ENCODE measurements at places on chromosomes 5 and 9.

- DNase-seq: no peak
Observed at GRCh38 chr5:117776977-117777376, 1202.4 kb upstream of the SEMA6A start.

- DNase-seq: no peak
Observed at GRCh38 chr5:134153657-134154056, 23.1 kb downstream of the SKP1 start.

DNA sequence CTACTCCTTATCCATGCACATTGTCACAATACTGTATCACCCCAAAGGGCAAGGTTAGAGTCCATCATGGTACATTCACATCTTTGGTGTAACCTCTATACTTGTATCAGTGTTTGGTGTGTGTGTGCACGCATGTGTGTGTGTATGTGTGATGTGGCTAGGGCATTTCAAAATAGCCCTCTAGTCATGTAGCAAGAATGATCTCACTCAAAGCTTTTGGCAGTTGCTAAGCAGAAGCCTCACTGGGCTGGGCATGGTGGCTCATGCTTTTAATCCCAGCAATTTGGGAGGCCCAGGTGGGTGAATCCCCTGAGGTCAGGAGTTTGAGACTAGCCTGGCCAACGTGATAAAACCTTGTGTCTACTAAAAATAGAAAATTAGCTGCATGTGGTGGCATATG lies 245.3 kb downstream of the ADGRV1 start:
- DNase-seq: no peak

- DNase-seq: no peak
Observed at GRCh38 chr5:173475780-173476179, 140.7 kb downstream of the BOD1 start.

- DNase-seq: no peak
Observed at GRCh38 chr5:91301106-91301846, 81.8 kb downstream of the ARRDC3 start.

DNA sequence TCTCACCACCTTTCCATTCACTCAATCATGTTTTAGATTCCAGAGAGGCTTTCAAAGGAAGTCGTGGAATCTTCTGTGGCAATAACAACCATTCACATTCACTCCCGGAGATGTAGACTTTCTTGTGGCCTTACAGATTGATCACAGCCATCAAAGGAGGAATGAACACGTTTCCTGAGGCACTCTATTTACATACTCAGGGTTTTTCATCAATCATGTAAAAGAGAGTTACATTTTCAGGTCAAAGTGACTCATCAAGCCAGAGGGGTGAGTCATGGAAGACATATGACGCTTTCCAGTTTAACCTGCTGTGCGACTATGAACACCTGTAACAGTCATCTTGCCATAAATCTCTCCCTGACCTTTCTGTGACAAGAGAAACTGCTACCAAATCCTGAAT lies 39.3 kb upstream of the RAD23B start:
- DNase-seq: peak; percentile 3

GRCh38 chr5:28862860-28863196 lies 1824.4 kb upstream of the CDH9 start:
- no peak for DNase-seq

DNA sequence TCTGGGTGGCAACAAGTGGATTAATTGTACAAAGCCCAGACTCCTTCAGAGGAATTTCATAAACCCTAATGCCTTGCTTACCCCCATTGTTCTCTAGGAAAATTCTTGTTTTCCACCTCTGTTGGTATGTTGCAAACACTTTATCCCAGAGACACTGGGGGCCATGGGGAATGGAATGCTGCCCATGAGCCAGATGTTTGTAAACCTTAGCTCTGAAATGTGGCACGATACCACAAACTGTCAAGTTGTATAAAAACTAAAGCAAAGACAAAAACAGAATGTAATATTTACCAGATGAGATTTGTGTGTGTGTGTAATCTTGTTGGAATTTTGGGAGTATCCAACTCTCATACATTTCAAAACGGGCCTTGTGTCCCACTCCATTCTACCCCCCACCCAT lies 465.0 kb downstream of the EBF1 start:
- no peak for DNase-seq

DNA sequence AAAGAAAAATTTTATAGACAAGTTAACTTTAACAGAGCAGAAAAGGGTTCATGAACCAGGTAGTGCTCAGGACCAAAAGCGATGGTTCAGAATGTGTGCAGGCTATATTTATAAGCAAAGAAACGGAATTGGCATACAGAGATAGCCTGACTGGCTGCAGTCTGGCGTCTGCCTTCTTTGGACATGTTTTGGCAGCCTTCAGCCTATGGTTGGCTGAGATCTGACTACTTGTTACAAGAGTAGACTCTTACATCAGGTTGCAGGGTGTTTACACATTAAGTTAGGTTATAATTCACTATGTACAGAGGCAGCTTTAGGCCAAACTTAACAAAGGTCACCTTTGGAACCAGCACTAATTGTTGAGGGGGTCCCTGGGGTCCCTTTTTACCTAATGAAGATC lies 7.0 kb downstream of the NOP16 start:
- no peak for DNase-seq

All from stimulated activated CD4-positive, alpha-beta T cell treated with anti-CD3 and anti-CD28 coated beads, TNF-alpha, amount 100 ng/mL, for 1 hour (primary cell).